ENCODE measurements at places on chromosomes 1 and 21. TPM values are rescaled to one million over a fixed set of nuclear protein-coding genes. Genes with fewer than 3 reads are reported as not detected.

The ATF3 gene
- 1.5 TPM for total RNA-seq

The CD84 gene
- not detected for total RNA-seq

The AMY1B gene
- total RNA-seq: not detected

The CDK18 gene
- total RNA-seq: 2.2 TPM

The SPATC1L gene
- 2.6 TPM for total RNA-seq

The FCAMR gene
- total RNA-seq: not detected

The ZNF669 gene
- total RNA-seq: 9.2 TPM

The CSMD2 gene
- 0.58 TPM for total RNA-seq

The FCGR3B gene
- total RNA-seq: not detected

The MARCKSL1 gene
- total RNA-seq: 485 TPM

The TMCO2 gene
- total RNA-seq: not detected

The IL20 gene
- not detected for total RNA-seq

The RHOU gene
- 12.4 TPM for total RNA-seq

The SOX13 gene
- 15.9 TPM for total RNA-seq

The HSD3B1 gene
- not detected for total RNA-seq

The TMEM183A gene
- total RNA-seq: 50.5 TPM

The OTUD7B gene
- 7.0 TPM for total RNA-seq

The FYB2 gene
- total RNA-seq: not detected

The PRDM16 gene
- under 0.01 TPM for total RNA-seq

The DENND2D gene
- total RNA-seq: 2.6 TPM

The OPTC gene
- not detected for total RNA-seq

The CD1D gene
- total RNA-seq: 12.5 TPM

The TNNI3K gene
- not detected for total RNA-seq

The ZBTB8A gene
- 3.1 TPM for total RNA-seq

The ADGRB2 gene
- 6.9 TPM for total RNA-seq

Measured in pericardium fibroblast (primary cell).